ENCODE measurements at places on chromosomes 2 and 18. TPM values are rescaled to one million over a fixed set of nuclear protein-coding genes. Genes with fewer than 3 reads are reported as not detected.

The TNS1 gene
- total RNA-seq, result 82.5 TPM

The SNTG2 gene
- total RNA-seq, result not detected

The PRKAG3 gene
- total RNA-seq, result not detected

The CCDC150 gene
- 6.1 TPM for total RNA-seq

The AAK1 gene
- 66.0 TPM for total RNA-seq

The POU3F3 gene
- 35.5 TPM for total RNA-seq

The POTEE gene
- total RNA-seq, result not detected

GRCh38 chr18:24089076-24089475, 49.8 kb upstream of the CABYR start:
- no peak for DNase-seq

- no peak for DNase-seq
Observed at GRCh38 chr2:12819103-12819475, 102.4 kb downstream of the TRIB2 start.

DNA sequence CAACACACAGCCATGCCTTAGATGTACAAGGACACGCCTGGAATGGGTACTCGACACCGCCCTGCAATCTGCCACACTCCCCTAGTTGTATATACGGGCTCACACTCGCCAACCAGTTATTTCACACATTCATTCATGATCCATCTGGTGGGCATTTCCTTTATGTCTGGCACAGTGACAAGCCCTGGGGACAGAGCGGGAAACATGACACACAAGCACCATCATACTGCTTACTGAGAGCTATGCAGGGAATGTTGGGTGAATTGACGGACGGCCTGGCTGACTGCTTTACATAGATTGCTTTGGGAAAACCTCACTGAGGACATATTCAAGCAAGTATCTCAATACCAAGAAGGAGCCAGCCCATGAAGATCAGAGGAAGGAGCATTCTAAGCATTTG, 448.0 kb upstream of the SPRED2 start:
- DNase-seq, result no peak

- DNase-seq, result no peak
Observed at GRCh38 chr2:120091436-120091835, 78.6 kb downstream of the EPB41L5 start.

- DNase-seq, result no peak
Observed at GRCh38 chr2:27182346-27182745, 29.5 kb upstream of the ATRAID start.

DNA sequence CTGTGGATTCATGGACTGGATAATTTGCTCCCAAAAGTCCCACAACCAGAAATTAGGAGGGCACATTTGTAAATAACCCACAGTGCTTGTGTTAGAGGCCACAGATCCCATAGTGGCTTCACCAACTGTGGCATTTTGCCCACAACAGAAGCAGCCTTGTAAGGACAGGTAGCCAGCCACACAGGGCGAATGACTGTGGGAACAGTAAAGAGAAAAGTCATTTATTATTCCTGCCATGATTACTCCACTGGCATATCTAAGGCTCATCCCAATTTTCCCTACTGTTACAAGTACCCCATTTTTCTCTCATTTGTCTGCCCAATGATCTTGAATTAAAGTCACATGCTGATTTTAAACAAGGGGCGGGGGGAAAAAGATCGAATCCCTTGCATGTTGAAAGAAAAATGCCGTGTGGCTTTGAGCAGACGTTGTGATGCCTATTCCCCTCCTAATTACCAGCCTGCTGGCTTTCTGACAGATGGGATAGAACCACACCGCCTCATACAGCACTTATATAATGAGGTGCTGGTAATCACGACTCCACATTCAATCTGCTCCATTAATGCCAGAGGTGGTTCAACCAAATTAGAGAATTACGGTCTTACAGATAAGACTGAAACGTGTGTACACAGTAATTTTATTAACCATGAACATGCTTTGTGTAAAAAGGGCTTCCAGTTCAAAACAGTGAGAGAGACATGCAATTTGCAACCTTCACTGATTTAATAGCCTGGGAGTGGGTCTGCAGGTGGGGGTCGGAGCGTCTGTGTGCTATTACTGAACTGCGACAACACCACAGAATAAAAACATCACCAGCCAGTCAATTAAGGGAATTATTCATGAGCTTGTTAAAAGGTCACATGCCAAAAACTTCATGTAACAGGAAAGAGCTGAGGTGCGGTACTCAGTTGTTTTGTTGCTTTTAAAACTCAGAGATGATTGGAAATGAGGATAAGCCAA, 196.0 kb downstream of the TMEM163 start:
- no peak for DNase-seq

- DNase-seq, result no peak
Observed at GRCh38 chr2:66957677-66958076, 439.5 kb upstream of the ETAA1 start.

DNA sequence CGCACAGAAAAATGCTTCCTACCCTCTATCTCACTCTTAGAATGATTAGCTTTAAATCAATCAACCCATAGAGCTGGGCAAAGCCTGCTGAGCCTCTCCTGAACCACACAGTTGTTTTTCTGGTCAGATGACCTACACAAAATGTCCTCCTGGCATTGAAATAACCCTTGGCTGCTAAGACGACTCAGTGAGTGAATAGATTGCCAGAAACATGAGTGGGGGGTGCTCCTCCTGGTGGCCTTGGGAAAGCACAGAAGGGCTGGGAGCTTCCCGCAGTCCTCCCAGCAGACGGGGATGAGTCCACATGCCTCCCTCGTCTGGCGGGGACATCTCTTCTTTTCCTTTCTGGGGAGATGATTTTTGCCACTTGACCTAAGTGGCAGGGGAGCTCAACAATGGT, 14.9 kb downstream of the MAL start:
- DNase-seq, result no peak

GRCh38 chr2:51919395-51919794, 887.5 kb upstream of the NRXN1 start:
- DNase-seq, result no peak

- DNase-seq, result no peak
Observed at GRCh38 chr2:150286730-150287362, 200.6 kb downstream of the RND3 start.

GRCh38 chr2:207139552-207139951, 26.2 kb downstream of the KLF7 start:
- no peak for DNase-seq

DNA sequence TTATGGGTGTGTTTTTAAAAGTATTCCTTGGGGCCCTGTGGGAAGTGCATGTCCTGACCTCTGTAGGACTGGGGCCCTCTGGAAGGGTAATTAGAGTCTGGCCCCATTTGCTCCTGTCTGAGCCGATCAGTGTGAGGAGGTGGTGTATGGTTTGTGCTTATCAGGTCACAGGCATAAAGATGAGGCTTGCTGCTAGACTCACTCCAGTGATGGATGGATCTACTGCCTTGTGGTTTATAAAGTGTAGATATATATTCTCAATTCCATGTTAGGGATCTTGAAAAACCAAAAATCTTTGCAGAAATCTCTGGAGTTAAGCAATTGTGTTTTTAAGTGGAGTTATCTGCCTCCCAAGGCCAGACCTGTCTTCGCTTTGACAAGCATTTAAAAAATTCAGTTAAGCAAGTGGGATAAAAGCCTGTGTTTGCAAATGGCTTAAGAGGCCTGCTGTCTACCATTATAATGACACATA, 182.4 kb downstream of the PTPRM start:
- no peak for DNase-seq

- DNase-seq, result peak; percentile 78
Observed at GRCh38 chr18:46488471-46489213, 168.4 kb downstream of the LOXHD1 start.

DNA sequence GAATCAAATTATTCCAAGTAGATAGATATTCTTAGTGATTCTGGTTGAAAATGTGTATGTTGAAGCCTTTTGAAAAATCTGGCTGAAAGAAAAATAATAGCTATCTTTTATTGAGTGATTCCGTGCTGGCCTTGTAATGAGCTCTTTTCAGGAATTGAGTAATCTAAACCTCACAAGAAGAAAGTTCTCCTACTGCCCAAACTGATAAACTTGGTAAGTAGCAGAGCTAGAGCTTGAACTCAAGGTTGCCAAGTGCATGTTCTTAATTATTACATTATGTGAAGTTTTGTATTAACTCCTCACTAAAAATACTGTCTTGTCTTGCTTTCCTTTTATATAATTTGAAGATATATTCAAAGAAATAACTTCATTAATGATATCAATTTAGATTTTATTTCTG, 1.6 kb upstream of the PPP1R1C start:
- DNase-seq, result no peak

GRCh38 chr2:3404349-3404894, 24.9 kb downstream of the TRAPPC12 start:
- no peak for DNase-seq

GRCh38 chr2:124999906-125000305, 974.8 kb downstream of the CNTNAP5 start:
- no peak for DNase-seq

DNA sequence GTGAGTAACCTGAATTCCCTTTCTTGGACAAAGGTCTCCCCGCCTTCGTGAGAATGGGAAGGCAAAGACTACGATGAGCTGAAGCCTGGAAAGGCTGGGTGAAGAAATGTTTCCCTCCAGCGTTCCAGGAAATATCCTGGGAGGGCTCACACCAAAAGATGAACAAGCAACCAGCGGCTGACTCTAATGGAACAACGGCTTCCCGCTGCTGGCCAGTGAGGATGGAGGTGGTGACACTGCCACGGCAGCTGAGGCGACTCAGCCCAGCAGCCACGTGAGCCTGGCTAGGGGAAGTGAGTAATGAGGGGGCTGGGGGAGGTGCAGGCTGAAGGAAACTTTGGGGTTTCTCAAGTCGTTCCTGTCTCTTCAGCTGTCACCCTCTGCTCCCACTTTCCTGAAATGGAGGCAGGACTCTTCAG, 105.0 kb upstream of the SMAD7 start:
- no peak for DNase-seq

- no peak for DNase-seq
Observed at GRCh38 chr2:84309281-84309680, 149.8 kb downstream of the SUCLG1 start.

DNA sequence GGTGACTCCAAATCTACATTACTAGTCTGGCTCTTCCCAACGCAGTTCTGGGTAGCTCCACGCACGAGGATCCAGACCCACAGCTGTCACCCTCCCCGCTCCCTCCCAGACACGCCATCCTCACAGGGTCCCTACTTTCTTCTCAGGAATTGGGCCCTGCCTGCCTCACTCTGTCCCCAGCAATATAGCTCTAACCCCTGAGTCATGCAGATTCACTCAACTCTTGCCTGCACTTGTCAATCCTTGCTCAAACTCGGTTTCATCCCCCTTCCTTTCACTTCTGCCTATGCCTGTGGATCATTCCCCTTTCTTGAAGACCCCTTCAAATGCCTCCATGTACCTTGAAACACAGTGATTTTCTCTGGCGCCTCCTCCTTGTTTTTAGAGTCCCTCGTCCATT, 5.0 kb downstream of the ST8SIA5 start:
- peak; percentile 51 for DNase-seq

DNA sequence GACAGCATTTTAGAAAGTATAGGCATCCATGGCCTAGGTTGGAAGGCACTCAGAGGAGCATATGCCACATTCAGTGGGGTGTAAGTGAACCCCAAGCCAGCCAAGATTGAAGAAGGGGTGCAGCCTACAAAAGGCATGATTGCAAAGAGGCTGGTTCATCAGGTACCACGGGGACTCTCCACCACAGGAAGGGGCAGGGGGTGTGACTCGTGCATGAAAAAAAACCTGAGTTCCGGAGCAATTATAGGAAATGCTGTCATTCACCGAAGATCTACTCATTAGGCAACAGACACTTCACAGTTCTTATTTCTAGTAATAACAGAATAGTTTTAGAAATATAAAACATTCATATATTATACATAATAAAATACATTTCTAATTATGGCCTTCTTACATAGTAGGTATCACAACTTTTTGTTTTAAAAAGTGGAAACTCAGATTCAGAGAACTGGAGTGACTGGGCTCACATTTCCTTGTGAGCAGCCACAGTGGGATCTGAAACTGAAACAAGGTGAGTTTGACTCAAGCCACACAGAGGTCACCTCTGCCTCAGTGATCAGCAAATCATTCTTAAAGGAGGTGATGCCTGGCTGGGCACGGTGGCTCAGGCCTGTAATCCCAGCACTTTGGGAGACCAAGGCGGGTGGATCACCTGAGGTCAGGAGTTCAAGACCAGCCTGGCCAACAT, 188.4 kb upstream of the GYPC start:
- no peak for DNase-seq

DNA sequence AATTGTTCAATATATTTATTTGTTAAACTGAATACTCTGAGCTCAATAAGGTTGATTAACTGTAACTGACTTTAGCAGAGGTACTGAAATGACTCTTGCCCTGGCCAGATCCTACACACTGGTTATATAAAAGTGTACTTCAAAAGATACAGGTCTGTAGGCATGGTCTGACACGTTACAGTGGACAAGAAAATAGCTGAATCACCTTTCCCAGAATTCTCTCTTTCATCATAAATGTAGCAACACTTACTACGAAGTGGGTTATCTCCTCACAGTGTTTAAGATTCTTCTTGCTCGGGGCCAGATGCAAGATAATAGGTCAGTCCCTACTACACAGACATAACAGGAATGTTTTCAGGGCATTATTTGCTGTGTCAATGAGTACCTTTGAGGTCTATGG, 107.0 kb upstream of the ZC3H15 start:
- DNase-seq, result no peak

- DNase-seq, result no peak
Observed at GRCh38 chr2:58569475-58570185, 328.5 kb upstream of the FANCL start.

DNA sequence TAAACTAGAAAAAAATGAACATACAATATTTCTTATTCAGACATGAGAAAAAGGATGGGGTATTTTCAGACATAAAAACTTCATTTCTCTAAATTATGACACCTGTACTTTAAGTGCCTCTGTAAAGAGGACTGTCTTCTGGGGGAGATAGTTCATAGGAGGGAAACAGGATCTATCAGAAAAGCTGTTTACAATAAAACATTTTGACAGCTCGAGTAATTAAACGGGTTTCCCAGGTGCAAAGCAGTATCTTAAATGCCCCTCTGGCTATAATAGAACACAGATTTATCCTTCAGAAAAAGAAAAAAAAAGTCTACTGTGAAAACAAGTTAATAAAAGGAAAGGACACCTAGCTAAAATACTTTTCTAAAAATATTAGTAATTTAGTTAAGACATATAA, 311.4 kb upstream of the UBE2E3 start:
- no peak for DNase-seq

- DNase-seq, result no peak
Observed at GRCh38 chr2:47313141-47313691, 89.7 kb upstream of the MSH2 start.

GRCh38 chr2:42960842-42961180, 168.4 kb upstream of the HAAO start:
- DNase-seq, result no peak

DNA sequence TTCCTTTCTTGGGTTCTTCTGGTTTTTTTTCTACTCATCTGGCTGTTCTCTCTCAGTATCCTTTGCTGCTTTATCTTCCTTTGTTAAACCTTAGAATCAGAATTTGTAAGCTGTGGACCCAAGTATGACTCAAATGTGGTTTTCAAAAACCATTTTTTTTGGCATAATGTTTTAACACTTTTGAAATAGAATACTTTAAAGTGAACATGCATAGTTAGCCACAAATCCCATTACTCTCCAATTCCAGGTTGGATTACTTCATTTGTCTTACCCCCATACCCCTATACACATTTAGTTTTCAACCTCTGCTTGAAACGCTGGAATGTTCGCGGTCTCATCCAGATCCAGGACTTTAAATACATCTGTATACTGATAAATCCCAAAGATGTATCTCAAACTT, 29.1 kb downstream of the ALMS1 start:
- no peak for DNase-seq

- no peak for DNase-seq
Observed at GRCh38 chr2:183359867-183360266, 235.6 kb downstream of the NUP35 start.

GRCh38 chr18:4551001-4551360, 95.9 kb upstream of the DLGAP1 start:
- DNase-seq, result no peak

- no peak for DNase-seq
Observed at GRCh38 chr2:136783856-136784255, 18.5 kb downstream of the THSD7B start.

Measured in osteocyte (in vitro differentiated cells).